ENCODE measurements at places on chromosomes 3 and 15.

GRCh38 chr15:51108933-51109550 is 14.3 kb upstream of the TNFAIP8L3 start:
- DNase-seq = no peak

DNA sequence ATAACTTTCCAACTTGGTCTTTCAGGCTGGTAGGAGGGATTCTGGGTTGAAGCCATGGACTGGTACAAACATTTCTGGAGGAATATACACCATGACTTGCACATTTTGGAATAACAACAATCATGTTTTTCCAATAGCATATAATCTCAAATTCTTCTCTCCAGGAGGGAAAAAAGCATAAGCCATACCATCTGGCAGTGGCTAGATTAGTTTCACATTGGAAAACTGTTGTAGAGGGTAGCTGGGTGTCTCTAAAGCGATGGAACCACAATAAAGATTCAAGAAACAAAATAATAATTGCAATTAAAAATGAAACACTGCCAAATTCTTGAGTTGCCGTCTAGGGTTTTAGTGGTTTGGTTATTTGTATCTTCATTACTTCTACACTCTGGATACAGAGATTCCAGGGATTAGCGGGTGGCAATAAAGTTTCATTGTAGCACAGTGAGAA is 278.5 kb upstream of the RASGRP1 start:
- no peak for DNase-seq

DNA sequence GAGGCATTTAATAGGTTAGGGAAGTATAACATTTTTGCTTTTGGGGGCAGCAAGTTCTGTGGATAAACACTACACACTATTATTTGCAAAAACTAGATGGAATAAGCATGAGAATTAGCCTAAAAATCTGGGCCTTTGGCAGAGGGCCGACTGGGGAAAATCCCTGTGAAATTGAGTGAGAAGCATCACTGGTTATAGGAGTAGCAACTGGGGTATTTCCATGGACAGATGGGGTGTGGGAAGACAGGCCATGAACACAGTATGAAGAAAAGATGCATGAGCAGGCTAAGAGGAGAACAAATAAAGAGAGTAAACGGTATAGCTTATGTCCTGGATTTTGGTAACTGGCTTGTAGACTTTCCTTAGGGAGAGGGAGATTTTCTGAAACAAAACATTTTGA is 32.9 kb upstream of the CSPG5 start:
- no peak for DNase-seq

GRCh38 chr15:45363334-45363733 is 15.0 kb downstream of the GATM start:
- DNase-seq = no peak

DNA sequence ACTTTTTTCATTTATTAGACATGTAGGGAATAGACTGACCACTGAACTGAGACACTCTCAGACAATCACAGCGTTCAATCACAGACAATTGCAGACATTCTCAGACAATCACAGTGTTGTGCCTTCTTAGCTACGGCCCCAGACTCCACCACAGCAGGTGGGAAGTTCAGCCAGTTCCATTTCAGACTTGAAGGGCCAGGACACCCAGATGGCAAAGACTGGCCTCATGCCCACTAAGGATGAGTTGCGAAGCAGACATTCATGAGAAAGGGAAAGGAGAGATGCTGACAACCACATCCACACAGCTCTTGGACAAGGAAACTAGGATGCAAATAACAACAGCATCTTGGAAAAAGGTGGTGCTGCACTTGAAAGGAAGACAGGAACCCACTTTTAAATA is 21.9 kb upstream of the ALDH1L1 start:
- no peak for DNase-seq

- DNase-seq = no peak
Observed at GRCh38 chr3:173676094-173676493, 278.6 kb downstream of the NLGN1 start.

GRCh38 chr3:5568451-5568850 is 380.9 kb downstream of the EDEM1 start:
- DNase-seq = no peak

DNA sequence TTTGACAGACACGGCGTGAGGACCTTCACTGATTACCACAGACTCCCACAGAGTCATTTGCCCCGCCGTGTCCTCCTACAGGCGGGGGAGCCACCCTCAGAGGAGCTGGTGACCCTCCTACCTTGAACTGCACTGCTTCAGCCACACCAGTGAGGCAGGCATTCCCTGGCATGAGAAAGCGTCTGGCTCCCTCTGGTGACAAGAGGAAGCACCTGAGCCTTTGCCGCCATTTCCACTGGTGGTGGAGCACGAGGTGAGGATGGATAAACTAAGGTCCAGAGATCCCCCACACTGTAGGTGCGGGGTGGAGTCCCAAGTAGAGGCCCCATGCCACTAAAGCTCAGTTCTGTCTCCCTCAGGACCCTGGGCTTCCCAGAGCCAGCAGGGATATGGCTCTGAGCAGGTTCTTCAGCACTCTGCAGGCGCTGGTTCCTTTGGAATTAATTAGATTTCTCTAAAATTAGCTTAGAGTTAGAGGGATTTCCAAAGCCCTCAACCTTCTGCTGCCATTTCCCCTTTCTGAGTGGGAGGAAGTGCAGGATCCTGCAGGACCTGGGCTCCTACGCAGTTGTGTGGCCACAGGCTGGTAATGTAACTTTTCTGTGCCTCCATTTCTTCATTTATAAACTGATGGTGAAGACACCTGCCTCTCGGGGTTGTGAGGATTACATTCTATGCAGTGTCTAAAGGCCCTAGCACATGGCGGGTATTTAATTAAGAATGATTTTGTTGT is 224.0 kb downstream of the SLCO3A1 start:
- DNase-seq = peak; percentile 57

DNA sequence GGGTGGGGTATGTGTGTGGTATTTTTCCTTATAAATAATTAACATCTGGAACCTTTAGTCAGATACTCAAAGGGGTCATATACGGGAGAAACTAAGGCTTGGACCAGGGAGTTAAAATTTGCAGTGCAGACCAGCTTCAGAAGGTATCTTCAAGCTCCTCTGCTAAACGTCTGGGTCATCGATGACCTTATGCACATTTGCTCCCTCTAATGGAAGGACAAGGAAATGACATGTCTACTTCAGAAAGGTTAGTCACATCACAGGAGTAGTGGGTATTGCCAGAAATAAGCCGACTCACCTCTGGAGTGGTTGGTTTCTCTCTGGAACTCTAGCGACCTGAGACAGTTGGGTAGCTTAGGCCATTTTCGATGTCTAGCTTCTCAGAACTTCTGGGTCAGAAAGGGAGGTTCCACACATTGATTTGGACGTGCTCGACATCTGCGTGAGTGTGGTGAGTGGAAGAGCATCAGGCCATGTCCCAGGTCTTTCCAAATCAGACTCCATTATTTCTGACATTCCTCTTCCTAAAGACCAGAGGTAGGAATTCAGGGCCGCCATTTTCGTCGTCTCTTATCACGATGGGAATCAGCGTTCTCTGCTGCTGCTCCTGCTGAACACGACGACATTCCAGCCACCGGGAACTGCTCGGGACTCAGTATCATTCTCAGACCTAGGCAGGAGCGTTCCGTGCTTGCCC is 31.8 kb upstream of the RASA2 start:
- peak; percentile 59 for DNase-seq

DNA sequence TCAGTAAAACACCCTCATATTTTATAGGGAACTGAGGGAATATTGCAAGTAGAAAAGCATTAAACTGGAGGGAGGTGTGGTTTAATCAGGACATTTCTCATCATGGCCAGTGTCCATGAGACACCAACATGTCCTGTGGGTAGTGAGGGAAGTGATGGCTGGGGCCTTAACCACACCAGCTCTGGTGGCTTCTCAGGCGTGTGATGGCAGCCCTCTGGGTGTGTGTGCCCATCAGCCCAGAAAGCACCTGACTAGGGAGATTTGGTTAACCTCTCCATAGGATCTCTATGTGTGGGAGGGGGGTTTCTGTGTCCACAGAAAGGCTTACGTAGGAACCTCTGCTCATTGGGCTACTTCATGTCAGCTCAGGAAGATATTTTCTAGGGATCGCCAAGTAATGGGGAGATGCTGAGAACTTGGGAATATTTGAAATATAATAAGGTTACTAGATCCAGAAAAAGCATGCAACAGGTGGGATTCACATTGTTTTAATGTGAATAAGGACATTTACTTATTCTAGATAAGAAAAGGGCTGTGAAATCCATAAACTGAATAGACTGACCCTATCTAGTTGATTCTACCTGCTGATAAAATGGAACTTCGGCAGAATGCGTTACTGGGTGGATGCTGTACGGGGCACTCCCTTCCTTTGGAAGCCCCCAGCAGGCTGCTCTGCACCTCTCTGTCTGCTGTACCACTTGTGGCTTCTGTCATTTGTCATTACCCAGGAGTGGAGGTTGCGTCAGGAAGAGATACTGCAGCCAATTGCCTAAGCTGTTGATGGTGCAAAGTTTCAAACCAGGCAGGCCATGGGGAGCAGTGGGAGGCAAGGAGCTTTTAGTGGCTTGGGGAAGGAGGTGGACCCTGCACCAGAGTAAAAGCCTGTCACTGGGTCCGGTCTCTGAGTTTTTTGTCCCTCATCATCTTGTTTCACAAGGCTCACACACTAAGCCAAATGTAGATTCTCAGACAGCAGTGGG is 21.5 kb downstream of the PDHB start:
- DNase-seq = no peak

DNA sequence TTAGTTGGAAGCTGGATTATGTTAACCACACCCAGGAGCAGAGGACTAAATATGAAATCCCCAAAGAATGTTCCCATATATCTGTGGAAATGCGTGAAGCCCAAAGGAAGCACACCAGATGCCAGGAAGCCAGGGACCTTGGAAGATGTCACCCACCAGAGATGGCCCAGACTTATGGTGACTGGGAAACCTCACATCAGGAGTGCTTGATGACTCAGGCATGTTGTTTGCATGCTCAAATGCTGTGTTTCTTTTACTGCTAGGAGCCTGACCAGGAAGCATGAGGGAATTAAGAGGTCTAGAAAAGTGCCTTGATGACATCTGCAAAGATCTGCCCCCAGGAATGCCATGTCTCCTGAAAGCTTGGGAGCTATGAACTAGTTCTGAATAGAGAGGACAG is 109.0 kb upstream of the SLC2A2 start:
- DNase-seq = no peak

DNA sequence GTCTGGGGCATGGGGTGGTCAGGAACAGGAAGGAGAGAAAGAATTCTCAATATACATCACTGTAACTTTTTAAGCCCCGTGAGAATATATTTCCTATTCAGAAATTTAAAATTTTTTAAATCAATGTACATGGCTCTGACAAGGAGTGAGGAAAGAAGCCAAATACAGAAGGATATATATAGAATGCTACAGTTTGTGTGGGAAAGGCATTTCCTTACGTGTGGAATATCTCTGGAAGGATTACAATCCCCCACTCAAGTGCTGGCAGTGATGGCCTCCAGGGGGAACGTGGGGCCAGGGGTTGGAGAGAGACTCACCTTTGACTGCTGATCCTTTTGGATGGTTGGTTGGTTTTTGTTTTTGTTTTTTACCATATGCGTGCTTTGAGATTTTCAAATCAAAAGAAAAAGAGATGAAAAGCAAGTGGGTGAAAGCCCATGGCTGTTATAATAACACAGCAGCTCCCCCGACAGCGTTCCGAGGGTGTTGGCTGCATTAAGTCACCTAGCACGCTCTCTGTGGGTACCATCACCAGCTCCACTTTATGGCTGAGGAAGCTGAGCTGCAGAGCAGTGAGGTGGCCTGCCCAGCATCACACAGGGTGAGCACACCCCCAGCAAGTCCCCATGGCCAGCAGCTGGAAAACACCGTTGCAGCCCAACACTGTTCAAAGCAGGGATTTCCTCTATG is 39.9 kb downstream of the TPRA1 start:
- DNase-seq = no peak

DNA sequence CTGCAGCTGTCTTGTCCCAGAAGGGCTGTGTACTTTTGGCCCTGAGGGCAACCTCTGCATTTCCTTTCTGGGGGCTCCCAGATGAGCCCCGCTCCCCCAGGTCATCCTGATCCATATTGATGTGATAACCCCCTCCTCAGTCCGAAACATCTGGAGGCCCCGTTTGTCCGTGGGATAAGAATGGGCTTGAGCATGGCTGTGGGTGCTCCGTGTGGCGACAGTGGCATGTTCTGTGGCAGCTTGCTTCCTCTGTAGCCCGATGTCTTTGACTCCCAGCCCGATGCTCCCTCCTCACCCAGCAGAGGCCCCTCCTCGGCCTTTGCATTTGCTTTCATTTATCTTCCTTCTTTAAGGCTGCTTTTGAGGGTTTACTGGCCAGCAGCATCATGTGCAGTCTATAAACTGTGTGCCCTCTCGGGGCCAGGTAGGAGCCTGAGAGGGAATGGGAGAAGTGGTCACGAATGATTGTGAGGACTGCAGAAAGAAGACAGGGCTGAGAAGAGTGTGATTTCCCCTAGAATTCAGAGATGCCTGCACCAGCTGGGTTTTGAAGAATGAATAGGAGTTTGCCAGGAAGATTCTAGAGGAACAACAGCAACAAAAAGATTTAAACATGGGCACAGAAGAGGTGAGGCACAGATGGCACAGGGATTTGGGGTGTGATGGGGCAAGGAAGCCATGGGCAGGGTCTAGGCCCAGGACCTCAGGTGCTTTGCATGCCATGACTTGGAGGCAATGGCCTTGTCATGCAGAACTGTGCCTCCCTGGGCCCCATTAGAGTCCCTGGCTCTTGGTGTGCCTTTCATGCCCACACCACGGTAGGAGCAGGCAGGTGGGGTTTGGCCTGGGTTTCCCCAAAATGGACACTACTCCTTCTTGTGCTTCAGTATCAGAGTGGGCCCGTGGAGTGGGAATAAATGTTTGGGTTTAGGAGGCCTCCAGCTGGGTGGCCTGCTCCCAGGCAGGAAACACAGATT is 34.2 kb downstream of the APBA2 start:
- DNase-seq = no peak

GRCh38 chr3:19030522-19030839 is 117.8 kb upstream of the KCNH8 start:
- DNase-seq = no peak

GRCh38 chr15:96237002-96237401 is 93.5 kb upstream of the NR2F2 start:
- no peak for DNase-seq

GRCh38 chr15:75454471-75455378 is 3.2 kb upstream of the SIN3A start:
- peak; percentile 54 for DNase-seq

- no peak for DNase-seq
Observed at GRCh38 chr3:148599481-148599880, 98.2 kb upstream of the AGTR1 start.

GRCh38 chr15:42184736-42185135 is 23.4 kb downstream of the VPS39 start:
- DNase-seq = no peak

DNA sequence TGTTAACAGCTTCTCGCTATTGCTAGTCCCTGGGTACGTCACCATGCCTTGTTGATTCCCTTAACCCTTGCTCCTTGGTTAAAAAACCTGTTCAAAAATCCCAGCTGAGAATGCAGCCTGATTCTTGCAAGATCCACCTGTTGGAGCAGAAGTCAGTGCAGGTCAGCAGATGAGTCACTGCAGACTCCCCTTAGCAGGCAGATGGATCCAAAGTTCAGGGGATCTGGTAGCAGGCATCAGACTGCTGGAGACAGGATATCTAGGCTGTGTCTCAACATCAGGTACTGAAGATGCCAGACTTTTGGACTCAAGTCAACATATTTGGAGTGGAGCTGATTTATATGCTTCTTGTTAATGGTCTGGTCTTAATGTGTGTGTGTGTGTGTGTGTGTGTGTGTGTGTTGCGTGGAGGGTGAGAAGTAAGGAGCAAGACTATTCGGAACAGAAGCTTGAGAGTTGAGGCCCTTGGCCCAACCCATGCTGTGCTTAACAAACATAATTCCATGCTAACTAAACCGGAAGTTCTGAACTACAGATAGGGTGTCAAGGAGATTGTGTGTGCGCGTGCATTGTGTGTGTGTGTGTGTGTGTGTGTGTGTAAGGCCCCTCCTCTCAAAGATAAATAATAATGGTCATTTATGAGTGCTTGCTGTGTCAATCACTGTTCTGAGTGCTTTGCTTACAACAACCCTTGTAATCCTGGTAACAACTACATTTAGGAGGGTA is 1.0 kb upstream of the C3orf52 start:
- no peak for DNase-seq

All from 8988T (cell line).